Esophagus squamous epithelium (tissue), 5 donors: ENCODE measurements at places on chromosomes 2 and 18.

GRCh38 chr2:29114946-29115609, at the start of gene CLIP4:
Gene CLIP4, plus strand, starts transcription at chr2:29115415. Its CDS starts 5,974 bp downstream, at chr2:29121389.
- DNase-seq: no peak

DNA sequence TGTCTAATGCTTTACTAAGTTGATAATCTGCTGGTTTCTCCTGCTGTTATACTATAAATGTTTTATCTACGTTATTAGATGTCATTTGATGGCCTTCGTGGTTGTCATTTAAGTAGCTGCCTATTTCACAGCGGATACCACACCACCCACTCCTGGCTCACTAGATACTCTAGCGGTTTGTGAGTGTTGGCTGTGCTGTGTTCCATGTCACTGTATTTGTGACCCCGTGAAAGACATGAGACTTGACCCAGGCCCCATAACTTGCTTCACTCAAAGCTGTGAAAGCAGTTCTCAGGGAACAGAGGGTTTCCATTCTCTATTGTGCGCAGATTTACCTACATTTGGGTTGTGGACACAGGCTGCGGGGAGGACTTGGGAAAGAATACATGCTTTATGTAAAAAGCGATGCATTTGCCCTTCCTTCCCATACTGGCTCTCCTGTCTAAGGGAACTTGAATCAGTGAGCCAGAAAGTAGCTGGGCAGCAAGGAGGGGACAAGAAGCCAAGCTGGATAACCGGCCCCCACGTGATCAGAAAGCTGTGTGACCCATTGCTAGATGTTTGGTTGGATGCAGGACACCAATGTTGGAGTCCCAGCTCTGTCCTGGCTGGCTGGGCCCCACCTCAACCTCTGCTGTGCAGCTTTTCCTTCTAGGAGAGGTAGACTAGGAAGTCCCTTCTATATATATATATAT, 52.2 kb downstream of the PLB1 start:
- no peak for DNase-seq

DNA sequence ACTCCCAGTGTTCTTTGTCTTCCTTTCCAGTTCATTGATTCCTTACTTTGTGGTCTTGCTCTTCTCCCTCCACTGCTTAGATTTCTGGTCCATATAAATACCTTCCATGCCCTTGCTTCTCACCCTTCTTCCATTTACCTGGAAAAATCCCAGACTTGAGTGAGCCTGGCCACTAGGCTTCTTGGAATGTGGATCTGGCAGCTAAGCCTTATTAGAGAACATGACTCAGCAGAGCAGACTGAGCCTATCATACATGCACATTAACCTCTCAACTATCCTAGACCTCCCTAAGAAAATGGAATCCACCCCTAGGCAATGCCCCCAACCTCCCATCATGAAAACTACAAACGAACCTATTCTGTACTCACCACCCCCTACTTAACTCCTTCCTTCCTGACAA, 127.7 kb downstream of the RHBDD1 start:
- no peak for DNase-seq

DNA sequence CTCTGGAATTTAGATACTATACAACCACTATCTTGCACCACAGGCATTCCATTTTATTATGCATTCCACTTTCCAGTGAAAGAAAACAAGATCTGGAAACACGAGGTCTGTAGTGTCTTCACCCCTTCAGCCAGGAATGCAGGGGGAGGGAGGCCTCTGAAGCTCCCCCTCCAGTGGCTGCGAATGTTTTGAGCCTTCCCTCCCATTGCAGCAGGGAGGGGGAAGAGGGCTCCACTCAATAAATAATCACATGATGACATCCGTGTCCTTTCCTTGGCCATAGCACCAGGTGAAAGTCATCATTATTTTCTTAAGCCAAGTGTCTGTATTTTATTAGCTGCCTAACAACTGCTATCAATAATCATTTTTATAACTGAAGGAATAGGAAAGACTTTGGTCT, 38.6 kb downstream of the ALPK2 start:
- DNase-seq: no peak

DNA sequence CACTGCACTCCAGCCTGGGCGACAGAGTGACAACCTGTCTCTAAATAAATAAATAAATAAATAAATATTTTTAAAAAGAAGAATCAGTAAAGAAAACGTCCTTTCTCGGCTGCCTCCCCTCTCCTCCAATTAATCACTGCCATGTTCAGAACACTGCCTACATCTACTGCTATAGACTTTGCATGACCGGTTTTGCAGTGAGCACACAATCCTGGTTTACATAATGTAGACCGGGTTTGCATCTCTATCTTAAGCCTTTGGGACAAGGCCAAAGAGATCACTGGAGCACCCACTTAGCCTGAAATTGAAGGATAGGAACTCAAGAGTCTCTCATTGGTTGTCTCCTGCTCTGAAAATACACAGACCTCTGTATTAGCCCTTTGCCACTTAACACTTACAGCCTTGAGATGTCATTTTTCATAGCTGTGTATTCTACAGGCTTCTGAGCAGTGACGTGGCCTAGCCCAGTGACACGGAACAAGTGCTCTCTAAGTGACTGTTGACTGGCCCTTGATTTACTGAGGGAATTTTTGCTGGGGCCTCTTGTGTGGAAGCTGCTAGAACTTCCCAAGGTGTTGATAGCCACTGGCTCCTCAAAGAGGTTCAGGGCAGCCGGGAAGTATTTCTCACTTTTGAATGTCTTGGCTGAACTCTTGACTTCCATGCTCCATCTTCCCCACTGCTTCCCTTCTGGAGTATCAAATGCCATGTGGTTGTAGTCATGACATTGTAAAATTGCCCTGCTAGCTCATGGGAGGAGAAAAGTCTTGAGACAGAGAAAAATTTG, 45.3 kb upstream of the CCBE1 start:
- DNase-seq: no peak

DNA sequence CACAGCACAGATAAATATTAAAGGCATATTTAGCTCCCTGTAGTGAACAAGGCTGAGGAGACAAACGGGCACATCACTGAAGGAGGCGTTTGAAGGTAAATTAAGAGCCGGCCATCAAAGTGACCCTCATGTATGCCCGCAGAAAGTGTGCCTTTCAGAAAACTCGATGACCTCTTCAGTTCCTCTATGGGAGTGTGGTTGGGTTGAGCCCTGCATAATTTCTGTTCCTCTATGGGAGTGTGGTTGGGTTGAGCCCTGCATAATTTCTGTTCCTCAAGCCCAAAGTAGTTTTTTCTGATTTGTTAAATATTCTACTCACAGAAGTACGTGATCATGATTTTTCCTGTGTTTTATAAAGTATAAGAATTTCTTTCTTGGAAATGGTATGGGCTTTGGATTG, 568.5 kb downstream of the TSN start:
- no peak for DNase-seq

- DNase-seq: no peak
Observed at GRCh38 chr2:105689484-105689883, 55.2 kb upstream of the NCK2 start.

GRCh38 chr2:28247290-28247689, 145.4 kb upstream of the FOSL2 start:
- no peak for DNase-seq

DNA sequence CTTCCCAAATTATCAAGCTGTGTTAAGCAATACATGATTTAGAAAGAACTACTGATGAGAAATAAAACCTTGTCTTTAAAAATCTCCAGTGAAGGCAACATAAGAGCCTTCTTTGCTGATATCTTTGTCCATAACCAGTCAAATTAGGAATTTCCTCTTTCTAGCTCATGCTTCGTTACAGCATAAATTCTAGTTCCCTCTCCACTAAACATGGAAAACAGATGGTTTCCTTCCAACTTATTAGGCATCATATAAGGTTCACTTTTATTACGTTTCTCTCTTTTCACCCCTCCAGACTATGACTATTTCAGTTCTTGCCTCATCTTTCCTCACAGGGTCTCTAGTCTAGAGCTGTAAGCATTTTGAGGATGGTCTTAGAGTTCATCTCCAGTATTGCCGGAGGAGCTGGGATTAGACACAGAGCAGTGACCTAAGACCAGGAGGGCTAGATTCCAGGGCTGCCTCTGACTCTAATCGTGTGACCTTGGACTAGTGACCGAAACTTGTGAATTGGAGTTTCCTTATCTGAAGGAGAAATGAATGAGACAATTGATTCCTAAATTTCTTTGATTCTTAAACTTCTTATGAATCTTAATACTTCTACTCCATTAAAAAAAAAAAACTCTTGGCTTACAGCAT, 195.5 kb upstream of the APCDD1 start:
- no peak for DNase-seq

DNA sequence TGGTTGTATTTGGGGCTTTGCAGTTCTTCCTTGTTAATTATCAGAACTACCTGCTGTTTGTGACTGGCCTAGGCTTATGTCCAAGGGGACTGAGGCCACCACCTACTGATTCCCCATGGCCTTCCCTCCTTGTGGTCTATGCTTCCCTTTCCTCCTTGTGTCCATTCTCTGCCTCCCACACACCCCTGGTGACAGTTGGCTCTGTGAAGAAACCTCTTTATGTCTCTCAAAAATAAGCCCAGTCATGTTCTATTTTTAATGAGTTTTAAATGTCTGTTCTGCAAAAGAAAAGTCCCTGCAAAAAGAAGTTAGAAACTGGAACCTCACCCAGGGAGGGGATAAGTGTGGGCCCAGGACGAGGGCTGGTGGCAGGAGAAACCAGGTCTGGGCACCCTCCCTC, 105.0 kb downstream of the SMC6 start:
- DNase-seq: no peak

GRCh38 chr2:183780072-183780471, 655.8 kb downstream of the NUP35 start:
- DNase-seq: no peak

DNA sequence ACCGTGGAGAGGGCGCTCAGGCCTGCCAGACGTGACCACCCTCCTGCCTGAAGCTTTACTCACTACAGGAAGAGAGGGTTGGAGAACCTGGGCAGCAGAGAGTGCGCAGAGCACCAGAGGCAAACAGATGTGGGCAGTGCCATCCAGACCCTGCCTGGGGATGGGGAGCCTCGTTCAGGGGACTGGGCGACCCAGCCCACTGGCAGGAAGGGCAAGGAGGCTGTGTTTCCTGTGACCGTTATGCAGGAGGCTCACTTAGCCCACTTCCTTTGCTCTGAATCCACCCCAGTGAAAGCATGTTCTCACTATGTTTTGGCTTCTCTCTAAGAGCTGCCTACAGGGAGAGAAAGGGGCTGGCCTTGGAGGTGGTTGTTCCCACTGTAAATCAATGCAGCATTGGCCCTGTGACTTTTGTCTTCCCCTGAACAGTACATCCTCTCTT, 23.0 kb upstream of the ACKR3 start:
- DNase-seq: no peak

DNA sequence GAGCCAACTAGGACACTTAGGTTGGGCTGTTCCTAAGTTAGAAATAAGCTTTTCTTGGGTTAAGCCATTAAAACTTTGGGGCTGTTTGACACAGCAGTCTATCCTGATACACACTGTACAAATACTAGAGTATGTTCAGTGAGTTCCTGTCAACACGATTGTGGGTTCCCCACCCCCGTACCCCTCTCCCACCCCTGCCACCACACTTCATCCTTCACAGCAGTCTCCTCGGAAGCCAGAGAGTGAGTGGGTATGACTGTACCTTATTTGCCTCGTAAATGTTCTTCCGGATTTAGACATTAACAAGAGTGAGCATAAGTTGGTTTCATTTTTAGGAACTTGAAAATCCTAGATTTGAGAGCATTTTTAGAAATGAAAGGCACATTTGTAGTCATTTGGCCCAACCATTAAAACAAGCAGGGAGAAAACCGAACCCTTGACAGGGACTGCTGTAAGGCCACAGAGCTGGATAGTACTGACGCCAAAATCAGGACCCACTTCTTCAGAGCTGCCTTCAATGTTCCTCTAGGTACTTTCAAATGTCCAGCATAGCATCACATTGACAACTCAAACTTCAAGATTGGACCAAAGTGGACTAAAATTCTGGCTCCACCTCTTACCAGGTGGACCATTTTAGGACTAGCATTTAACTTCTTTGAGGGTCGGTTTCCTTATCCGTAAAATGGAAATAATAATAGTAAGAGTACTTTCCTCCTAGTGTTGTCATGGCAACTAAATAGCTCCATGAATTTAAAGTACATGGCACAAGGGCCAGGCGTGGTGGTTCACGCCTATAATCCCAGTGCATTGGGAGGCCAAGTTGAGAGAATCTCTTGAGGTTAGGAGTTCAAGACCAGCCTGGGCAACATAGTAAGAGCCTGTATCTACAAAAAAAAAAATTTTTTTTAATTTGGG, 166.3 kb upstream of the SERTAD2 start:
- DNase-seq: no peak

- DNase-seq: no peak
Observed at GRCh38 chr18:10113121-10114022, 199.6 kb downstream of the VAPA start.

DNA sequence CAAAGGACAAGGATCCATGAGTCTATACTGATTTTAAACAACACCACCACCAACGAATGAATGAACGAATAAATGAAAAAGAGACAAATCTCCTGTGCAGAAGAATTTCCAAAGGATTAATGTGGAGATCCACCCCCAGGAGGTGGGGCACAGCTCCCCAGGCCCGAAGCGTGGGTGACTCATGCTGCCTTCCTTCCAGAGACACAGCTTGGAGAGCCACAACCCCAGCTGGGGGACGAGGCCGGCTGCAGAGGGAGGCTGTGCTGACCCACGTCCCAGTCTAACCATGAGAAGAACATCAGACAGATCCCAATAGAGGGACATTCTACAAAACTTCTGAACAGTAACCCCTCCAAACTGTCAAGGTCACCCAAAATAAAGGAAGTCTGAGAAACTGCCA, 557.3 kb upstream of the SALL3 start:
- DNase-seq: no peak

DNA sequence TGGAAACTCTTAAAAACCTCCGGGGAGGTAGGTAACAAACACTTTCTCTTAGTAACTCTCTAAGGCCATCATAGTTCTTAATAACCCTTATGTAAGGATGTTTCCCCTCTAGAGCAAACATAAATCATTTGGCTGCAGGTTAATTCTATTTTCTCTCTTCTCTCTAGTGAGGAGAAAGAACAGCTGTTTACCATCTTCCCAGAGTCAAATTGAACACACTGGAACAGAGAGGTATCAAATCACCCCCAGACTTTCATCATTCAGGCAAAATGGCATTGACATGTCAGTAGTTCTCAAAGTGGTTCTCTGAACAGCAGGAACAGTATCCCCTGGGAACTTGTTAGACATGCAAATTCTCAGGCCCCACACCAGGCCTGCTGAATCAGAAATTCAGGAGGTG, 240.7 kb downstream of the MEIS1 start:
- DNase-seq: no peak

GRCh38 chr2:45992741-45993475, 304.3 kb upstream of the EPAS1 start:
- no peak for DNase-seq

DNA sequence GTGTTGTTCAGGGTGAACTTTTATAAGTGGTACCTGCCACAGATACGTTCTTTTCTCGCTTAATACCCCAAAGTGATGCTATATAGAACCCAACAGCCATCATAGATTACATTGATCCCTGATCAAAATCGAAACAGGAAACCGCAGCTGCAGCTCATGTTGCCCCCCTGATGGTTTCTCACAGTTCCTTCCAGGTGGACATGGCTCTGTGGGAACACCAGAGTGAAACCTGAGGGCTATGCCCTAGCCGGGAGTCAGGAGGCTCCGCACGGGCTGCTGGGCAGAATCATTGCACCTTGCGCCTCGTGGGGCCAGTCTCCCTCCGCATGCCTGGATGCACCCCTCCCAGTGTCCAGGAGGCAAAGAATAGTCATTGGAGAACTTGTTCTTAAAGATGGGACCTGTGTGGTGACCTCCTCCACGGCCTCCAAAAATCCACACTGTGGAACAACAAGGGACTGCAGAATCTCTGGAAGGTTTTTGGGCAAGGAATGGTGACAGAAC, 61.8 kb downstream of the CRACDL start:
- no peak for DNase-seq

GRCh38 chr2:197285361-197285760, 25.2 kb downstream of the ANKRD44 start:
- no peak for DNase-seq
